Stromal cell of bone marrow (primary cell): ENCODE measurements at places on chromosomes 1 and 21.

GRCh38 chr1:12511516-12512468, 106.2 kb downstream of the DHRS3 start:
- DNase-seq = no peak

DNA sequence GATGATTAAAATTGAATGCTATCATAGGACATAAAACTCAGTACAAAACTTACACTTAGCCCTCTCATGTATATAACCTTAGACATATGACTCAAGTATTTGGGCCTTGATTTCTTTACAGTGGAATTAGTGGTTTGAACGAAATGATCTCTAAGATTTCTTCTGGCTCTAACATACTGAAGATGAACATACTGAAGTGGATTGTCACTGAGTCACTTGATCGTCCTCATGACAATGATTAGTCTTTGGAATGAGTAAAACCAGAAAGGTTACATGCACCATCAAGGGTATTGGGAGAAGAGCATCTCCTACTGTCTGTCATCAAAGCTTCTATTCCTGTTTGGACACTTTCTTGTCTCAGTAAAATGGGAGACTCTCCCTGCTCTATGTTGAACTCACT, 17.4 kb downstream of the FMN2 start:
- DNase-seq = no peak

GRCh38 chr1:18927082-18927653, 24.8 kb upstream of the ALDH4A1 start:
- no peak for DNase-seq

DNA sequence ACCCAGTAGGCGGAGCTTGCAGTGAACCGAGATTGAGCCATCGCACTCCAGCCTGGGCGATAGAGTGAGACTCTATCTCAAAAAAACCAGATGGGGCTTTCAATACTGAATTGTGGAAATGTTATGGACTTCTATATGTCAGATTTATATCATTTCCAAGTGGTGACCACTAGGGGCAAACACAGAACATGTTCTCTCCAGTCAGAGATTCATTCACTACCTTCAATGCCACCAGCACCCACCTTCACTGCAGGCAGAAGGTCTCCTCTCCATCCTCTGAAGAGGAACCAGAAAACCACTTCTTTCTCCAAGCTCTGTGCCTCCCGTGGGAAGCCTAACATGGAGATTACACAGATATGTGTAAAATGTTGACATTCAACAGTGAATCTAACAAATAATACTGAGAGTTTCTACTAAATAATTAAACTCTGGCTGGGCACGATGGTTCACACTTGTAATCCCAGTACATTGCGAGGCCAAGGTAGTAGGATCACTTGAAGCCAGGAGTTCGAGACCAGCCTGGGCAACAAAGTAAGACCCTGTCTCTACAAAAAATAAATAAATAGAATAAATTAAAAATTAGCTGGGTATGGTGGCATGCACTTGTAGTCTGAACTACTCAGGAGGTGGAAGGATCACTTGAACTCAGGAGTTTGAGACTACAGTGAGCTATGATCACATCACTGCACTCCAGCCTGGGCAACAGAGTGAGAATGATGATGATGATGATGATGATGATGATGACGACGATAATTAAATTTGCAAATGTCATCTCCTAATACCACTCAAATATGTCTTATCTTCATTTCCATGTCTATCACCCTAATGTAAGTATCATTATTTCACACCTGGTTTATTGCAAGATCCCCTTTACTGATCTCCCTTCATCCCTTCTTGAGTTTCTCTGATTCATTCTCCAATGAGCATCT, 151.1 kb downstream of the ZNF281 start:
- DNase-seq = no peak

DNA sequence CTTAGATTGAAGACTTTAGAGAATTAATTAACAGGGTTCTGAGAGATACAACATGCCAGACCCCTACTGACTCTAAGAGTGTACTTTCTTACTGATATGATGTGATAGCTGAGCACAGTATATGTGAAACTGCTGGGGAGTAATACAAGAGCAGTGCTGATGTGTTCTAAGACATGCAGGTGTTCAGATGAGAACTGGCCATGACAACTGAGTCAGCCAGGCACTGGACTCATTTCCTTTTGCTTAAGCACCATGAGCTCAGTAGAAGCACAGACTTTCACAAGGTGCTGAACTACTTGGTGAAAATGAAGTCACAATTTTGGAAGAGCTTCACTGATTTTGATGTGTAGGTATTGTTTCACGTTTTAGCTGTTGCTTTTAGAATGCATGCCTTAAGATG, 15.9 kb upstream of the POGZ start:
- no peak for DNase-seq

DNA sequence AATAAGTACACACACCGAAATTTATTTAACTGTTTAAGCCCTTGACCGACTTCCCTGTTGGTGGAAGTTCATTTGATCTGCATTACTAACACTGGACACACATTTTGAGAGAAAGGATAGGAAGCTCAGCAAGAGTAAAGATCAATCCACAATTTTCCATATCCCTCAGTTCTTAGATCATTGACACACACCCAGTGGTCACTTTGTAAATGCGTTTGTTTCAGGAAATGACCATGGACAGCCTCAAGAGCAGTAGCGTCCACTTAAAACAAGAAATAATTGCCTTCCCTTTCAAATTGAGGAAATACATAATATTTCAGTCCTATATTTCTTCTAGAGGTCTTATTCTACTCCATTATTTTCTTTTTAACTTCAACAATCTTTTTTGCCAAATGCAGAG, 511.5 kb upstream of the PTBP2 start:
- no peak for DNase-seq

DNA sequence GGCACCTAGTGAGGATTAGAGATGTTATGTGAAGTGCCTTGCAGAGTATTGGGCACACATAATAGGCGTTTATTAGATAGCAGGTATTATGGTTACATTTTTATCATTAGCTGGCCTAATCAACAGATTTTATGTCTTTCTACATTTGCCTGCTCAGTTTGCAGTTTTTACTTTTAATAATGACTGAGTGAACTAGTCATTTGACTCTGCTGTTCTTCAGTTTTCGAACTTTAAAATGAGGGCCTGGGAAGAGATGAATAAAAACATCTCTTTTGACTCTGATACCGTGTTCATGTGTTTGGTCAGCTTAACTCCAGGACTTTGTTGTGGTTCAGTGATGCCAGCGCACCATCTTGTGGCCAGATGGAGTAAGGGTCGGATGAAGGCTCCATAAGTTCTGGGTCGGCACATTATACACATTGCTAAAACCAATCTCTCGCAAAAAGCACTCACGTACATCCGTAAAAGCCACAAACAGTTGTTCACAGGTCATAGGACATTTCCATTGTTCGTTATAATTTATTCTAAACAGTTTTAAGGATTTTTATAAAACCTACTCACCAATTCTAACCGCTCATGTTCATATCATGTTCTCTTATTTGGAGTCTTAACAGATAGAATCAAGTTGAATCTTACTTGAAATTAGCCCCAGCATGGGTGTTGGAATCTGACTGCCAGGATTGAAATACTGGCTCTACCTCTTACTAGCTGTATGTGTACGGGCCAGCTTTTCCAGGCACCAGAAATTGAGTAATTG, 78.4 kb upstream of the GPR88 start:
- peak; percentile 55 for DNase-seq

DNA sequence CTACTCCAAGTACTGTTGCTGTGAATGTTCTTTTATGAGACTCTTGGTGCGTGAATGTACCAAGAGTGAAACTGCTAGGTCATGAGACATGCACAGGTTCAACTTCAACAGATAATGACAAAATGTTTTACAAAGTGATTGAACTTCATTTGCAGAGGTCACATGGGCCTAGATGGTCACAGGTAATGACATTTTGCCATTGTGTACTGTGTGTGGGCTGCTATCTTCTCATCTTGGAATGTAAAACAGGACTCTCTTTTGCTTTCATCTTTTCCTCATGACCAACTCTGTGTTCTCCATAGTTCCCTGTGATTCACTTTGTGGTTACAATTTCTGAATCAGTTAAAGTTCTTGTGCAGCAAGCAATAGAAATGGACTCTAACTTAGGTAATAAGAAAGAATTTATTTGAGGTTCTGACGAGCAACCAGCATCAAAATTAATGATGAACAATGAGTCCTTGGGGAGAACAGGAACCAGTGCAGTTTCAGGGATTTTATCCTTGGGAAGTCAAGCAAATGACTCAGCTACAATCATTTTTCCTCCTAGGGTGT, 16.2 kb upstream of the TSNAX start:
- peak; percentile 82 for DNase-seq

GRCh38 chr1:1179983-1180861, 6.5 kb downstream of the TTLL10 start:
- no peak for DNase-seq

GRCh38 chr1:208653426-208653825, 409.2 kb upstream of the PLXNA2 start:
- no peak for DNase-seq

- peak; percentile 77 for DNase-seq
Measured at GRCh38 chr1:77370583-77371306, 88.9 kb downstream of the AK5 start.

DNA sequence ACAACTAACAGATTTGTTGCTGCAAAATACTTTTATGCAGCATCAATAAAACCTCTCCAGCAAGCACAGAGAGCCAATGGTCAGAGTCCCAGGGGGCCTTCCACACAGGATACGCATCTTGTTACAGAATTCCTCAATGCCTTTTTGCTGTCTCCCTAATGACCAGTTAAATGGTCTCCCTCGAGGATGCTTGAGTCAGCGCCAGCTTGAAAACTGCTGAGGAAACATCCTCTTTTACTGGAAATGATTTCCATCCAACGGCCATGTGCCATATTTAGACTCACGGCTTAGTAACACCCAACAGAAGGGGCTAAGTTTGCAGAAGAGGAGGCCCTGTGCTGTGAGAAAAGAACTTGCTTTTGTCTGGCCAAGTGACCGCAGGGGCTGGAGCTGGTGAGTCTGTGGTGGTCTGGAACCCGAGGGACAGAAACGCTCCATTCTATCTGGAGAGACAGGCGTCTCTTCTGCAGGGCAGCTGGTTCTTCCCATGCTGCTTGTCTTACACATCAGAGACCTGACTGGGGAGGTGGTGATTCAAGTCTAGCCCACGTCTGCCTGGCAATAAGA, 496.4 kb downstream of the SETD4 start:
- DNase-seq = peak; percentile 99

GRCh38 chr1:195894411-195894810, 713.8 kb downstream of the KCNT2 start:
- DNase-seq = no peak

- DNase-seq = no peak
Measured at GRCh38 chr1:209838537-209838936, 10.8 kb downstream of the UTP25 start.

DNA sequence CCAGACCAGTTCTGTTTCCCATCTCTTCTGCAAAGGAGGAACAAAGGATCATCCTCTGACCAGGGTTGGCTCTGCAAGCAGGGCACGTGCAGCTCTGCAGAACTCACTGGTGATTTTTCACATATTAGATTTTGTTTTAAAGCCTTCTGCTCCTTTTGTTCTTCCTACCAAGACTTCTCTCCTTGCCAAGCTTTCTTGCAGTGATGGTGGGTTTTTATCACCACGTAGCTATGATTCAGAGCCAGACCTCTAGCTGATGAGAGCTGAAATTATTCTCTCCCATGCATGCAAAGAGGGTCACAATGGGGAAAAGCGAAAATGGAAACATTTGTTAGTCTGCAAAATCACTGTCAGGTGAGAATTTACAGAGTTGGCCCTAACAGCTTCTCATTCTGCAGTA, 225.2 kb downstream of the KCNH1 start:
- DNase-seq = no peak

GRCh38 chr1:112457955-112458354, 50.8 kb upstream of the WNT2B start:
- peak; percentile 37 for DNase-seq

- no peak for DNase-seq
Measured at GRCh38 chr1:115980998-115981993, 5.0 kb downstream of the SLC22A15 start.

GRCh38 chr1:161091796-161092507, 2.6 kb upstream of the NECTIN4 start:
- no peak for DNase-seq

DNA sequence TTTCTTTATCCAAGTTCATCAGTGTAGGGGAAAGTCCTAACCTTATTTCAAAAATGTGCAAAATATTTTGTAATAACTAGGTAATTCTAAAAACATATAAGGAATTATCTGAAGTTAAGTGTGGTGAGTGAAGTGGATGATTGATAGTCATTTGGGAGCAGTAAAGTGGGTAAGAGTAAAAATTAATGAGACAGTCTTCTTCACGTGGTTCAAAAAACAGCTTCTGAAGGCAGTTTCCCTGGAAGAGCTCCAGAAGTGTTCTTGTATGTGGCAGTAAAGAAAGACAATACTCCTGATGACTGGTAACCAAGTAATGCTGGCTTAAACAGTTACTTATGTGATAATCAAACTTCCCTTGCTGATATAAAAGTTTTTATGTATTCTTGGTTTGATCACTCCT, 50.3 kb downstream of the LEPR start:
- peak; percentile 69 for DNase-seq

DNA sequence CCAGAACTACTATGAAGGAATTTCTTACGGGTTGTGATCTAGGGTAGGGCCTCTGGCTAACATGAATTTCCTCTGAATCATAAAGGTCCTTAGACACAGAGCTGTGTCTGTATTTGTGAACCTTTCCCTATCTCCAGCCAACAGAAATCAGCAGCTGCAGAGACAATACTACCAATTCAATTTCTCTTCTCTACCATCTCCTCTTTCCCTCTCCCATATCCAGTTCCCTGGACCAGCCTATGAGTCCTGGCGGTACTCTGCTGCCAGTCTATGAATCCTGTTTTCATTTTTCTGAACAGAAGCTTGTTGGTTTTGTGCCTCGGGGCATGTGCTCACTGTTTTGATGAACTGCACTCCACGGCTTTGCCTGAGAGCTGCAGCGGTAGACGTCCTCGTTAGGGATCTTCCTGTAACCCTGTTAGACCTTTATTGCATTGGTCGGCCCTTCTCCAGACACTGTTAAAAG, 458.0 kb upstream of the VAMP3 start:
- no peak for DNase-seq

DNA sequence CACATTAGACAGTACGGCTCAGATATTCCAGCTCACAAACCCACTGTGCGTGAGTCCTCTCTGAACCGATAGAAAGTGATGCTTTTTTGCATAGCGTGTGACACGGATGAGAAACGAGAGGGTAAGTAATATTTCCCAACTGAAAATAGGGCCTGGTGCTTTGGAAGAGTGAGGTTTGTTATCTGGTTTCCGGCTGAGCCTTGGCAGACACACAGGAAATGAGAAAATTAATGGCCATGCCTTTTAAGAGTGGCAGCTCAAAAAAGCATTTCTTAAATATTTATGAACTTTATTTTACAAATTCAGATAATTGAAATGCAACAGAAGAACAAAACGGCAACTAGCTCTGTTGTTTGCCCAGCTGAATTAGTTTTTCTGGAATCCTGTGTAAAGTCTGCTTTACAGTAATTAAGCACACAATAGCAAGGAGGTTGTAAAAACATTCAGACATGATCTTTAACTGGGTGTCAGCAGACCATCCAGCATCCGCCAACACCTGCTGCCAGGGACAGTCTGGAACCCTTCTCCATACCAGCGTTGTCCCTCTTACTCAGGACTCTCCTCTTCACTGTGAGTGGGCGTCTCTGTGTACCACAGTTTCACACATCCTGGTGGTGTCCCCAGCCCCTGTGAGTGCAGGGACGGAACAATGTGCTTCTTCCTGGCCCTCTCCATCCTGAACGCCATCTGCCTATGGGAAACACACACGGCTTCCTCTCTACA, 155.4 kb downstream of the PGBD5 start:
- DNase-seq = peak; percentile 4

GRCh38 chr1:180905927-180906326, 6.8 kb upstream of the KIAA1614 start:
- no peak for DNase-seq

- DNase-seq = peak; percentile 38
Measured at GRCh38 chr1:227315629-227316346, 2.5 kb downstream of the CDC42BPA start.
